ENCODE measurements at places on chromosomes 6 and 20.

- no peak for DNase-seq
Observed at GRCh38 chr6:128422871-128423270, 97.5 kb downstream of the PTPRK start.

GRCh38 chr6:5411414-5411813, 150.1 kb downstream of the FARS2 start:
- DNase-seq: no peak

GRCh38 chr20:24450177-24450576, 19.3 kb upstream of the SYNDIG1 start:
- DNase-seq: no peak

- DNase-seq: no peak
Observed at GRCh38 chr6:53643481-53643965, 22.0 kb downstream of the KLHL31 start.

DNA sequence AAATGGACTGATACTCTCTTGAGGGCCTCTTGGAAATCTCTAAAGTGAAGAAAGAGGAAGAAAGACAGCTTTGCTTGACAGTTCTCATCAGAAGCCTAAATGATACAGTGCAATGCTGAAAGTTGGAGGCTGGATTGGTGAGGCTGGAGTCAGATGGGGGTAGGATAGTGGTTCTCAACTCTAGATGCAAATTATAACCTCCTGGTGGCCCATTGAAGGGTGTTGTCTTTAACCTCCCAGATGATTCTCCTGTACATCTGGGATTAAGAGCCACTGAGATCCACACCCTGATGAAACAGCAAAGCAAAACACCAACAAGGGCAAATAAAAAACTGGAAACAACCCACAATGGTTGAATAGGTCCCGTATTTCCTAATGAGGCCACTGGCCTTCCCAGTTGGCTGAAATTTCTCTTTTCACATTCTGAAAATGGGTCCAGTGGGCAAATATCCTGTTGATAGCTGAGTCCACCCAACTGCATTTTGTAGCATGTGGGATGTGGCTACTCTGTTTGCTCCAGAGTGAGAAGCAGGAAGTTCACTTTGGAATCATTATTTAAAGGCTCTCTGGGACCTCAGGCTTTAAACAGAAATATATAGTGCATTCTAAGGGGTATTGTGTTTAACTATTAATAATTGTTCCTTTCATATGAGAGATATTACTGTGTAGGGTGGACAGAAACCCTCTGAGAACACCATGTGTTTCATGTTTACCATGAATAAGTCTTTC, 208.1 kb downstream of the SOX4 start:
- DNase-seq: no peak

GRCh38 chr6:119240257-119241110, 109.1 kb downstream of the MAN1A1 start:
- DNase-seq: no peak

DNA sequence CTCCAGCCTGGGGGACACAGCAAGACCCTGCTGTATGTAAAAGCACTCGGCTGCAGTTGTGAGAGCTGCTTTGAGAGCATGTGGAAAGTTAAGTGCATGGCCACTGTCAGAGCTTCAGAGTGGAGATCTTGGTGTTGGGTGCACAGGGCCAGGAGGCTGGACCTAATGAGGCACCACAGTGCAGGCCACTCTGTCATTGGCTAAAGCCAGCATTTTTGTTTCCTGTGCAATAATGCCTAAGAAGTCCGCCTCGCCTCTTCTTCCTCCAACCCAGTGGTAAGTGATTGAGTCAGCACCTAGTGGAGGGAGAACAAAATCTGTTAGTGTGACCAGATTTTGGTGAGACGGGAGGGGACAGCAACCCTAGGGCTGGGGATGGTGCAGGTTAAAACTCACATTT, 60.6 kb downstream of the SSR1 start:
- DNase-seq: no peak

DNA sequence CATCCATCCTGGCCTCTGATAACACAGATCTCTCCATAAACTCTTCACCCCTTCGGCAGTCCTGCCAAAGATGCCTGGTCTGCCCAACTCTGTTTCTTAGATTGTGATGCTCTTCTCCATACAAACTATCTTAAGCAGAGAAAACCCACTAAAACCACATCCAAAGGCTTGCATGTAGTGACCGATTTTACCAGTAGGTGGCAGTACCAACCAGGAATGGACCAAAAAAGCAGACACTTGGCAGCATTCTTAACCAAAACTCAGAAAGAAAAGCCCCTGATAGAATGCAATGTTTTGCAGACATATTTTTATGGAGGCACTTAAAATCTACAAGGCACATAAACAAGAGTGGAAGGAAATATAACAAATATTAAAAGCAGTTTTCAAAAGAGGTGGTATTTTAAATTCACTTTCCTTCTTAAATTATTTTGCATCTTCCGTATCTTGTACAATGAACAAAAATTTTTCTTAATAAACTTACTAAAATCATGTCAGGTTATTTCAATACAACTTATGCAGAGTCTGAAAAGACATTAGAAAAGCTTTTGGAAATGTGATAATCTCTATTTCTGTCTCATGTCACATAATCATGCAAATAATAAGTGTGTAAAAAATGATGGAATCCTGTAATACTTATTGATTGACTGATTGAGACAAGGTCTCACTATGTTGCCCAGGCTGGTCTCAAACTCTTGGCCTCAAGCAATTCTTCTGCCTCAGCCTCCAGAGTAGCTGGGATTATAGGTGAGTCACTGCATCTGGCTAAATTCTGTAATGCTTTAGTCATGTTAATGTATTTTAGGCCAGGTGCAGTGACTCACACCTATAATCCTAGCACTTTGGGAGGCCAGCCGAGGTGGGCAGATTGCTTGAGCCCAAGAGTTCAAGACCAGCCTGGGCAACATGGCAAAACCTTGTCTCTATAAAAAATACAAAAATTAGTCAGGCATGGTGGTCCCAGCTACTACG, 29.4 kb downstream of the LRP11 start:
- peak; percentile 6 for DNase-seq

DNA sequence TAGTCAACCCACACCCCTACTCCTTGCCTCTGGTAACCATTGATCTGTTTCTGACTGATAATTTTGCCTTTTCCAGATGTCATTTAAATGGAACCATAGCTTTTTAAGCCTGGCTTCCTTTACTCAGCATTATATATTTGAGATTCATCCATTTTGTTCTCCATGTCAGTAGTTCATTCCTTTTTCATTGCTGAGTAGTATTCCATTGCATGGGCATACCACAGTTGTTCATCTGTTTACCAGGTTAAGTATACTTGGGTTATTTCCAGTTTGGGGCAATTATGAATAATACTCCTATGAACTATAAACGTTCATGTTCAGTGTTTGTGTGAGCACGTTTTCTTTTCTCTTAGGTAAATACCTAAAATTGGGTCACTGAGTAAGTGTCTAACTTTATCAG, 25.1 kb downstream of the FGD2 start:
- DNase-seq: no peak

DNA sequence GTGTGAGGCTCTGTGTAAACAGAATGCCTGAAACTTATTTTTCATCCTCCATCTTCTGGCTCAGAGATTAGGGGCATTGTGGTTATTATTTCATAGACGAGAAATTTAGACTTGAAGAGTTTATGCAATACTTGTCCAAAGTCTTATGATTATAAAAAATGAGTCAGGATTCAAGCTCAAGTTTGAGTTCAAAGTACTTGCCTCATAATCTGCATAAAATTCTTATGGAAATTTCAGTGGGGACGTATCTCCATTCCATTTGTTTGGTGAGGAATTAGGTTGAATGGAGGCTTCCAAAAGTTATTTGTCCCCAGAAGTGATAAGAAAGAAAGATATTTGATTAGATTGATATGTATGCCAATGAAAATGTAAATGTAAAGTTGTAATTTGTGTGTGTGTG, 93.7 kb upstream of the CLVS2 start:
- DNase-seq: no peak

DNA sequence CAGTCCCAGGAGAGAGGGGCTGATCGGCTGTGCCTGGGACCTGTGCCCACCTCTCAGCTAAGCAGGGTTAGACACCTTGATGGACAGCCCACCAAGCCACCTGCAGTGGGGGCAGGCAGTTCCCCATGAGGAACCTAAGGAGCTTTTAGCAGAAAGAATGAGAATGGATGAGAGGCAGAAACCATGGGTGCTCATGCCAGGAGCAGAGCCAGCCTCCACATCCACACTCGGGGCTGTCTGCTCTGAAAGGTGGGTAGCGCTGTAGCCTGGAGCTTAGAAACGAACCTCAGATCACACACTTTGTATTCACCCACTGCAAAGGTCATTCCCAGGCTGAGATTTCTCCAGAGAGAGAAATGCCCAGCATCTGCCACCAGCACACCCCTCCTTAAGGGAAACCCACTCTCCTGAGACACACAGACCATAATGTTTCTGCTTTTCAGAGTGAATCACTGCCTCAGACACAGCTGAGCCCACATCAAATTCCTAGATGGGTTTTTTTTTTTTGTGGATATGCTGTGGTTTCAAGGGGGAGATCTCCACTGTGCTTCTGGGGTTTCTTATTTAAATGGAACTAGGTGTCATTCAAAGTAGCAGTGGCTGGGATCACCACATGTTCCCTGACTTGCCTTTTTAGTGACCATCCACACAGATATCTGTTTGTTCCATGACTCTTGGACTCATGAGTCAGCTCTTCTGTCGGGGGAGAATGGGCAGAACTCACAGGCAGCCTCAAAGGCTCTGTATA, 218.9 kb downstream of the EYA2 start:
- no peak for DNase-seq
